Heart left ventricle (tissue), 16 donors: ENCODE measurements at places on chromosomes 11 and 22. TPM values are rescaled to one million over a fixed set of nuclear protein-coding genes. Genes with fewer than 3 reads are reported as not detected.
A peak's percentile ranks its signal among the peaks of the same experiment; 100 is the strongest.

DNA sequence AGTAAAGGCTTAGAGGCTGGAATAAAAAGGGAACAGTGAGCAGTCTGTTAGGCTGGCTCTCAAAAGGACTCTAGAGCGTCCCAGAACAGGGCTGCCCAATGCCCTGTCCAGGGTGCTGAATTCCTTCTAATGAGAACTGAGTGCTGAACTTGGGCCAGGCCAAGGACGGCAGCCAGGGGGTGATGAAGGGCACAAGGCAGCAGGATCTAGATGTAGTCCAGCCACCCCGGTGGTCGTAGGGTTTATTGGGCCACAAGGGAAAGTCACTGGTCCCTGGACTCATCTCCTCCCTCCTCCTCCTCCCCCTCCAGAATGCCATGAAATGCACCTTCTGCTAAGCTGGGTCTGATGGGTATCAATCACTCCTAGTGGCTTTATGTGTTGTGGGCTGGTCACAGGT, 19.2 kb downstream of the NPTXR start:
- DNase-seq: no peak
- no peaks in the 10 kb centered on the region for H3K4me1 ChIP-seq
- H3K27ac ChIP-seq: no peak overlapping the region
- H3K36me3 ChIP-seq: no peaks in the 10 kb centered on the region
- H3K4me3 ChIP-seq: no peak overlapping the region
- no peaks in the 10 kb centered on the region for H3K27me3 ChIP-seq

DNA sequence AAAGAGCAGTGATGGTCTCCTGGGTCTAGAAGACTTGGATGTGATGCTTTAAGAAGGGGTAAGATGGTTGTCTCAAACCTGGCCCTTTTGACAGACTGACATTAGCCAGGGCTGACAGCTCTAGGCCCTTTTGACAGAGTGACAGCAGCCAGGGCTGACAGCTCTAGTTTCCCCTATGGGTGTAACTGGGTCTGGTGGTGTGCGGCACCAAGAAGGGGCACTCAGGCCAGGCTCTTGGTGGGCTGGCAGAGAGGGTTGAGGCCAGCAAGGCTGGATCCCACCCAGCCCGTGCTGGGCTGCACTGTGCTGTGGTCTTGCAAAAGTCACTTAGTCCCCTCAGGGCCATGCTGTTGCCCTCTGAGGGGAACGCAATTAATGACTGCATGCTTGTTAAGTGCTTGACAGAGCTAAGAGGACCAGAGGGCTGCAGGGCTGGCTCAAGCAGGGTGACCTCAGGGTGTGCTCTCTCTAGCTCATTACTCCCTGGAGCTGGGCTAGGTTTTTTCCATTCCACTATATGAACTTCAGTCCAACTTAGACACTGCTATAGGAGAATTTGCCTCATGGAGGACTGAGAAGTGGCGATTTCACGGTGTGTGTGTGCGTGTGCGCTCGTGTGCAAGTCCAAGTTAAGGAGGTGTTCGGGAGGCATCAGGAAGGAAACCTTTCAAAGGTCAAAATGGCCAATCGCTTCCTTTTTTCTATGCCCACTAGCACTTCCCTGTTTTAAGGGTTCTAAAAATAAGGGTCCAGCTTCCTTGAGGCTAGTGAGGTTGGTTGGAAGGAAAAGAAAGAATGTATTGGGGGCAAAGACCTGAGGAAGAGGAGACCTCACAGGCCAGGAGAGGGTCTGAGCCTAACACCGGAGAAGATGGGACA, 4.4 kb downstream of the UBASH3B start:
- peak overlapping the region; percentile 37 for H3K27ac ChIP-seq
- no peaks in the 10 kb centered on the region for H3K27me3 ChIP-seq
- DNase-seq: no peak

- no peaks in the 10 kb centered on the region for H3K27me3 ChIP-seq
- peak overlapping the region; percentile 90 for H3K4me3 ChIP-seq
- peaks cover 16% of the 10 kb centered on the region for H3K4me1 ChIP-seq
- H3K36me3 ChIP-seq: peaks cover 41% of the 10 kb centered on the region
- DNase-seq: peak; percentile 78
These were observed 640 bp downstream of the PPP1CA start for GRCh38 chr11:67400942-67401494.

- no peak for DNase-seq
- H3K36me3 ChIP-seq: peaks cover 15% of the 10 kb centered on the region
These were observed 38.2 kb downstream of the SLCO2B1 start for GRCh38 chr11:75189108-75189507.

- no peaks in the 10 kb centered on the region for H3K27me3 ChIP-seq
- H3K27ac ChIP-seq: no peak overlapping the region
- H3K4me1 ChIP-seq: no peaks in the 10 kb centered on the region
- H3K4me3 ChIP-seq: no peak overlapping the region
- no peaks in the 10 kb centered on the region for H3K36me3 ChIP-seq
These were observed 37.0 kb upstream of the ACCSL start for GRCh38 chr11:44010789-44011251.

- H3K27ac ChIP-seq: peak overlapping the region; percentile 96
- H3K36me3 ChIP-seq: no peaks in the 10 kb centered on the region
- peak; percentile 95 for DNase-seq
- no peaks in the 10 kb centered on the region for H3K27me3 ChIP-seq
- peaks cover 39% of the 10 kb centered on the region for H3K4me1 ChIP-seq
- H3K4me3 ChIP-seq: peak overlapping the region; percentile 68
These were observed 36.8 kb upstream of the WNT7B start for GRCh38 chr22:46013460-46014416.

- DNase-seq: no peak
- H3K4me1 ChIP-seq: peaks cover 51% of the 10 kb centered on the region
- H3K27me3 ChIP-seq: no peaks in the 10 kb centered on the region
- H3K4me3 ChIP-seq: no peak overlapping the region
- peaks cover 29% of the 10 kb centered on the region for H3K36me3 ChIP-seq
- H3K27ac ChIP-seq: no peak overlapping the region
These were observed 47.7 kb downstream of the DKK3 start for GRCh38 chr11:11960687-11961086.

GRCh38 chr22:50219800-50220602, 19.2 kb downstream of the SELENOO start:
- H3K36me3 ChIP-seq: peaks cover 83% of the 10 kb centered on the region
- H3K4me1 ChIP-seq: peaks cover 5% of the 10 kb centered on the region
- H3K27ac ChIP-seq: no peak overlapping the region
- DNase-seq: no peak

- no peak for DNase-seq
- no peaks in the 10 kb centered on the region for H3K4me1 ChIP-seq
- H3K27ac ChIP-seq: no peak overlapping the region
- H3K27me3 ChIP-seq: peaks cover 13% of the 10 kb centered on the region
- H3K36me3 ChIP-seq: no peaks in the 10 kb centered on the region
These were observed 23.7 kb downstream of the HTR3A start for GRCh38 chr11:113998574-113998973.

GRCh38 chr11:106480581-106481190, 403.2 kb downstream of the AASDHPPT start:
- H3K4me3 ChIP-seq: no peak overlapping the region
- no peak overlapping the region for H3K27ac ChIP-seq
- H3K27me3 ChIP-seq: no peaks in the 10 kb centered on the region
- no peaks in the 10 kb centered on the region for H3K4me1 ChIP-seq
- DNase-seq: no peak
- H3K36me3 ChIP-seq: no peaks in the 10 kb centered on the region

- H3K27me3 ChIP-seq: no peaks in the 10 kb centered on the region
- peaks cover 82% of the 10 kb centered on the region for H3K4me1 ChIP-seq
- H3K27ac ChIP-seq: peak overlapping the region; percentile 96
These were observed 7.3 kb downstream of the RELT start for GRCh38 chr11:73383249-73384124.

DNA sequence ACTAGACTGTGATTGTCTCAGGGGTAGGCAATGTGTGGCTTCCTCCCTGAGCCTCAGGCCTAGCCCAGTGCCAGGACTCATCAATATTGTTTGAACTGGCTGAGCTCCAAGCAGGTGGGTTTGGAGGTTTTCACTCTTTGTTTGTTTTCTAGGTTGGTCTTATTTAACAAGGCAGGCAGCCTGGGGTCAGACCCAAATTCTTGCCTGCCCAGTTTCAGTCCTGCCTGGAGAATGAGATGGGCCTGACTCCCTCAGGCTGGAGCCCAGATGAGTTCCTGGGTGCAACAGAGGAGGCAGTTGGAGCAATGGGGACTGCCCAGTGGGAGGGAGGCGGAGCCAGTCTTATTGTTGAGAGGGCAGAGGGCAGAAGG, 28.3 kb upstream of the TP53I11 start:
- H3K27ac ChIP-seq: peak overlapping the region; percentile 14
- H3K27me3 ChIP-seq: no peaks in the 10 kb centered on the region
- no peak overlapping the region for H3K4me3 ChIP-seq

DNA sequence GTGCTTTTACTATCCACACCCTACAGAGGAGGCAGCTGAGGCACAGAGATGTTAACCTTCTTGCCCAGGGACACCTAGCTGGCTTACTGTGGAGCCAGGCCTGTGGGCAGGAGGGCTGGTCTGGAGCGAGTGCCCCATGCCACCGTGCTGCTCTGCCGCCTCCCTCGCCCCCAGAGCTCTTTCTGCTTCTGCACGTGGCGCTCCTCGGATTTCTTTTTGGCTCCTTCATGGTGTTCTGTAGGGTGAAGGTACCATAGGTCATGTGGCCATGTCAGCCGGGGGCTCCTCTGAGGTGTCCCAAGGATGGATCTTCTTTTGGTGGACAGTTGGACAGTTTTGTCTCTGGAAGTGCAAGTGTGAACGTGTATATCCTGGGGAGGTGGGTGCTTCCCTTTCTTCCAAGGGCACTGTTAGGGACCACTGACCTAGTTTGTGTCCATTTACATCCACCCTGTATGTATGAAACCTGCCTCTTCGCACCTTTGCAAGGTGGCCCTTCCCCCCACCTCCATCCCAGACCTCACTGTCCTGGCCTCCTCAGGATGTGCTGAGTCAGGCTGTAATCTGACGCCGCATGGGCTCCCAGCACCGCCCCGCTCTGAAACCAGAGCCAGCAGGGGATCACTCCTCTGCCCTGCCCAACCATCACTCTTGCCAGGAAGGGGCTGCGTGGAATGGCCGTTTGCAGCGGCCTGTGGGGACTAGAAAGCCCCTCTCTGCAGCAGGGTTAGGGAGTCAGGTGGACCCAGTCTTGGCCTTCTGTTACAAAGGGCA, 31.7 kb downstream of the POLR3H start:
- H3K27ac ChIP-seq: peak overlapping the region; percentile 72
- DNase-seq: no peak
- H3K27me3 ChIP-seq: no peaks in the 10 kb centered on the region
- H3K4me1 ChIP-seq: peaks cover 15% of the 10 kb centered on the region
- peaks cover 95% of the 10 kb centered on the region for H3K36me3 ChIP-seq
- H3K4me3 ChIP-seq: no peak overlapping the region

GRCh38 chr22:37427135-37427710, at the start of gene ELFN2:
Gene ELFN2 (minus strand): TSS chr22:37427479. CDS start chr22:37375534, 51,945 bp downstream.
- no peak within 1 kb of the TSS for H3K27ac ChIP-seq
- DNase-seq: peak; percentile 56
- H3K27me3 ChIP-seq: peaks cover 86% of the 10 kb centered on the region
- peak within 1 kb of the TSS; percentile 38 for H3K4me3 ChIP-seq
- H3K4me1 ChIP-seq: no peaks in the 10 kb centered on the region

DNA sequence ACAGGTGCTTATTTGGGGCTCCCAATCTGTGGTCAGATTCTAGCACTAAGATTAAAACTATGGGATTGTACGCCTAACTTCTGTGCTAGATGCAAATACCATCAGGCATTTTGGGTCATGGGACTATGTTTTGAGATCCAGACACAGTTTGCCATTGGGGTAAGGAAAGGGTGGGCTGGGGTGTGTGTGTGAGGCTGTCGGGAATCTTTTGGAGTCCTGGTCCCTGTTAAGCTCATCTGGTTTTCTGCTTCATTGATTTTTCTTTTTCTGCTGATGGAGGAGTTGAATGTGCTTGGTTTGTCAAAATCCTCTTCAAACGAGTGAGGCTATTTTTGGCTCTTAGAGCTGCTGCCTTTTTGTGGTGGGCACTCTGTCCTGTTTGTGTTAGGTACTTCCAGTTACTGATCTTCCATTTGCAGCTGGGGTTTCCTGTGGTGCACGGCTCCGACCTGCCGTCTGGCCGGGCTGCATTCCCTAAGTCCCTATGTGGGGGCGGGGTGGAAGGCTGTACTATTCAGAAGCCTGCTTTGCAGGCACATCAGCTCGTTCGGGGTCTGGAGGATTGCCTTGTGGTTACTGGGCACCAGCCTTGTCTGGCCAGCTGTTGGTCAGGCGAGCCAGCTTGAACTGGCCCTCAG, 2.9 kb downstream of the BCR start:
- peak; percentile 60 for DNase-seq
- peaks cover 18% of the 10 kb centered on the region for H3K4me1 ChIP-seq

DNA sequence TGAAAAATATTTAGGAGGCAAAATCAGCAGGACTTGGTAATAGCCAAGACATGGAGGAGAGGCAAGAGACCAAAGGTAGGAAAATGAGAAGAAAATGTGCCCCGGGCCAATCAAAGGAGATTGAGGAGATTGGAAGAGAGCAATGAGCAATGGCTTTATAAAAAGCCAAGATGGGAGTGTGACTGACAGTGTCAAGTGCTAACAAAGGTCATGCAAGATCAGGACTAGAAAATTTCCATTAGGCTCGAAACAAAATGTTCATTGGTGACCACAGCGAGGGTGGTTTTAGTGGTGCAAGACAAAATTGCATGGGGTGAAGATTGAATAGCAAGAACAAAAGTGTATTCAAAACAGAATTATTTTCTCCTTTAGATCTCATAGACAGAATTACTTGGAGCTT, 45.2 kb upstream of the TBCEL start:
- no peak overlapping the region for H3K27ac ChIP-seq
- no peak overlapping the region for H3K4me3 ChIP-seq
- H3K36me3 ChIP-seq: no peaks in the 10 kb centered on the region
- no peak for DNase-seq
- no peaks in the 10 kb centered on the region for H3K4me1 ChIP-seq
- no peaks in the 10 kb centered on the region for H3K27me3 ChIP-seq

The PLA2G6 gene
- 6.1 TPM for total RNA-seq

The RTN4RL2 gene
- total RNA-seq: 1.3 TPM

The LAYN gene
- 2.8 TPM for total RNA-seq

The OR10G6 gene
- total RNA-seq: not detected

The SMTNL1 gene
- not detected for total RNA-seq
